ENCODE measurements at places on chromosomes 1 and 21.

DNA sequence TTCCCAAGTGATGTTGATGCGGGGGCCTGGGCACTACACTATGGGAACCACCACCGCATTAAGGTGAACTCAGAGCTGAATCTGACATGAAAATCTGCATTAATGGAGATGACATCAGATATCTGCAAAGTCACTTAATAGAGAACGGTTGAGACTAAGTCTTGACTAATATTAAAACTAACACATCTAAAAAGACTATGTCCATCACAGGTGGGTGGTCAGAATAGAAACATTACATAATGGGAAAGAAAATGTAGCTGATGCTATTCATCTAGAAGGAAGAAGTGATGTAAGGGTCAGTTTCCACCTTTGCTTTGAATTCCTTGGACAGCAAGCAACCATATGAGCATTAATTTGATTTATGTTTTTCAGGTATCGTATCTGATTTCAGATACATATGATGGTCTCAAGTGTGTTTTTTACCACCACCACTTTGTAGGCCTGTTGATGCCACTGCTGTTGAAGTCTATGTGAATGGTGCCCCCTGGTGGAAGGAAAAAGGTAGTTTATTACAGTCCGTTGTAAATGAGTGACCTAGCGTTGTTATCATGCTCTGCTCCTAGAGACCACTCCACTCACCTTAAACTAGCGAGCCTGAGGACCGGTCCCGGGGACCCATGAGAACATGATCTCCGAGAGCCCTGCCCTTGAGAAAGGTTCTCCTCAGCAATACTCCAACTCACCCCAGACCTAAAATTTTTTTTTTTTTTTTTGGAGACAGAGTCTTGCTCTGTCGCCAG is 73.5 kb downstream of the BACH1 start:
- peak; percentile 46 for DNase-seq

DNA sequence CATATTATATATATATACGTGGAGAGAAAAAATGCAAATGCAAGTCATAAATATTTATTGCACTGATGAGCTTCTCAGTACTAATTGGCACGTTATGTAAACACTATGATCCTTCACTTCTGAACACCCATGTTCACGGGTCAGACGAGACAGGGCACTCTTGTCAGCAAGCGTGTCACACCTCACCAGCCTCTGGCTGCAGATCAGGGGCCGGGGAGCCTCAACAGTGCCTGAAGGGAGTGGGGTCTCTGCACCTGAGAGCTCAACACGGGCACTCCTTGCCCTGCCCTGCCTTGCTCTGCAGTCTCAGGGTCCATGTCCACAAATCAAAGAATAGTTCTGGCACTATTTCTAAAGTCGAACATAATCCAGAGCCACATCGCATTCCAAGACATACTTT is 409 bp upstream of the HIVEP3 start:
- DNase-seq: no peak

DNA sequence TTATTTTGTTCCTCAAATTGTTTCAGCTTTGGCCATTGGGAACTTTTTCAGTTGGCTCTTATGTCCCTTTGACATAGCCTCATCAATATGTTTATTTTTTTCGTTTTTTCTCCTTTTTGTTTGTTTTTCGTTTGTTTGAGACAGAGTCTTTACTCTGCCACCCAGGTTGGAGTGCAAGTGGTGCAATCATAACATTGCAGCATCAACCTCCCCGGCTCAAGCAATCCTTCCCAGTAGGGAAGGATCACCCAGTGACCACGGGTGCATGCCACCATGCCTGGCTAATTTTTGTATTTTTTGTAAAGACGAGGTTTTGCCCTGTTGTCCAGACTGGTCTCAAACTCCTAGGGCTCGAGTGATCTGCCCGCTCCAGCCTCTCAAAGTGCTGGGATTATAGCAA is 8.1 kb downstream of the POLR3GL start:
- DNase-seq: no peak

- no peak for DNase-seq
These were observed 538.1 kb upstream of the ZRANB2 start for GRCh38 chr1:71618766-71619530.

DNA sequence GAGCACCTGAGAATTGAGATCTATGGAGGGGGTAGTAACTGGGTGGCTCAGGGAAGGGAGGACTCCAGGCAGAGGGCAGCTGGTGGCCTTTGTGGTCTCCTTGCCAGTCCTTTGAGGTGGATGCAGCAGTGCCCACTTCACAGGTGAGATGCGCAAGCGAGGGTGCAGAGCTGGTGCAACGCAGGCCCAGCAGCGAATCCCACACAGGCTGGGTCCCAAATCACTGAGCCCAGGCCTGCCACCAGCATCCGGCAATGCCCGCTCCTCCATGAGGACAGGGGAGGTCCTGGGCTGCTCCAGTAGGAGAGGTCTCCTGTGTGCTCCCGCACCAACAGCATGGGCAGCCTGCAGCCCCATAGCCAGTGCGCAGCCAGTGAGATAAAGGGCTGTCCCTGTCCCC is 318.0 kb downstream of the PCP4 start:
- DNase-seq: no peak

- DNase-seq: peak; percentile 61
These were observed 4.7 kb upstream of the ECE1 start for GRCh38 chr1:21295002-21295401.

- no peak for DNase-seq
These were observed 40.3 kb downstream of the RAP1GAP start for GRCh38 chr1:21628798-21629393.

GRCh38 chr21:33249331-33250002 is 16.7 kb upstream of the IL10RB start:
- DNase-seq: no peak

DNA sequence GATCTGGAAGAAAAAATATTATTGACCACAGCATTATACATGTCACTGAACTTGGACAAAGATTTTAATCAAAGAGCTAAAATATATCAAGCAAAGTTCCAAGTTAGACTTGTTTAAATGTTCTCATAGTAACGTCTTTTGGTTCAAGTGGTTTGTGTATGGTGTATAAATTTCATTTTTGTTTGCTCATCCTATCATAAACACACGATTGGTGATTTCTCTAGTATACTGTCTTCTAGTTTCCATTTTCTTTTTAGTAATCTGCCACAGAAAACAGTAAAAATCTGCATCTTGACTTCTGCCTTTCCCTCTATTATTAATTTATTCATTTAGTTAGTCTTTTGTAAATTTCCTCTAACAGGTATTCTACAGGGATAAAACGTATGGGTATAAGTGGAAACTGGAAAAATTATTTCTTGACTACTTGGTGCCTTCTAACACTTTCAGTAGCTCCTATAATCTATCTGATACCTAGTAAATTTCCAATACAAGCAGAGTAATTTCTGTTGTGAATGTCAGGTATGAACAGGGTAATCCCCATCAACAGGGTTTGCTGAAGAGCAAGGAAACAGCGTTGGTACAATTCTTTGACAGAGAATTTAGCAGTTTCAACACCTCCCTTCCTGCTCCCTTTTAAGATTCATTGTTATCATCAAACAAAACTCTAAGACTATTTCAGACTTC is 268.0 kb downstream of the PTPRC start:
- no peak for DNase-seq

DNA sequence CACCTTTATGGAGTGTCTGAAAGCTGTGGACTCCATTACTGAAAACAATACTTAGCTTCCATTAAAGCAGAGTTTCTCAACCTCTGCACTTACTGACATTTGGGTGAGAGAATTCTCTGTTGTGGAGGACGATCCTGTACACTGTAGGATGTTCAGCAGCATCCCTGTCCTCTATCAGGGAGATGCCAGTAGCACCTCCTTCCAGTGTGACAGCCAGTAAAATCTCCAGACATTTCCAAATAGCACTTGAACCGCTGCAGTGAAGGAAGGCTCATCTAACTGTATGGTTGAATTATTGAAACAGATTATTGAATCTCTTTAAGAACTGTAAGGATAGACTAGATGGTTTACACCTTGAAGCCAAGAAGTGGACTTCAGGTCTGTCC is 3.1 kb downstream of the PRDM2 start:
- no peak for DNase-seq

DNA sequence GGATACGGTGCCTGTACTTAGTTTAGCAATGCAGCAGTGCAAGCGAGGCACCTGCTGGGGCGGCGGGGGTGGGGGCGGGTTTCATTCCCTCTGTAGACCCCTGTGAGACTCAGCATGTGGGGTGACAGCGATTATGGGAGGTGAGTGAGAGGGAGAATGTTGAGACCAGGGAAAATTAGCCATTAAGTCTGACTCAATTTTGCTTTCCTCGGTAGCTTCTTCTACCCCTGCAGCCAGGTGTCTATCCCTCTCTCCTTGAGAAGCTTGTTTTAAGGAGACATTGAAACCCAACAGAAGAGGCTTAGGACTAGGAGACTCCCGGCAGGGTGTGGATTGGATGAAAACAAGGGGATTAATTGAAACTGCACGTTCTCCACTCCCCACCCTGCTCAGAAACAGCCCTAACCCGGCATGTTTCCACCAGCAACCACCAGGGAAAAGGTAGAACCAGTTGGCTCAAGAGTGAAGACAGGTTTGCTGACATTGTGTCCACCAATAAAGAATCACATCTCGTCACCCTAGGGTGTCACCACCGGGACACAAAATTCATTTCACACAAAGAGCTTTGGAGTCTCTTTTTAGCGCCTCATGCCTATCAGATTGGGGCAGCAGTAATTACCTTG is 20.6 kb upstream of the ATF3 start:
- no peak for DNase-seq

DNA sequence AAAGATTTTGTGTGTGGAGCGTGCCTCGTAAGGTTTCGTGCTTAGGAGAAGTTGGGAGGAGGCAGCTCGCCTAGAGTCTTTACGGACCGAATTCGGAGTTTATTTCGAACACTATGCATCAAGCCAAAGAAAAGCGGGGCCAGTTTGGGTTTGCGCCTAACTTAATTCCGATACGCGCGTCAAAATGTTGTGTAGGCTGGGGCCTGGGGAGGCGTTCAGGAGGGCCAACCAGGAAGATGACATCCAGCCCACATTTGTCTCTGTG is 6.4 kb downstream of the FOXD2 start:
- DNase-seq: no peak

GRCh38 chr1:25765136-25765922 is 34.7 kb upstream of the SELENON start:
- DNase-seq: no peak

DNA sequence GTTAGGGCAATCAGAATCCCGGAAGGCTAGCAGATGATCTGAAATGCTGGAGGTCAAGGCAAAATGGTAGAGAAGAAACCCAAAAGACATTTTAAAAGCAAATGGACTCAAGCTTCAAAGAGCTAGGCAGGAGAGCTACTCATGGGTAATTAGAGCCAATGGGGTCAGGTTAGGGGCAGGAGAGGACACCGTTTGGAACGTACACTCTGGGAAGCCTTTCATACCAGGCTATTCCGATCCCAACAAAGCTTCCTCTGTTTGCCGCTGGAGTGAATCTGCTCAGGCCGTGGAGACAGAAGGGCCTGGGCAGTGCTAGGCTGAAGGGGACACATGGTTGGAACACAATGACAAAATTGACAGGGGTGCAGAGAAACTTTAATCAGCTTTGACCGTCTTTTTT is 346.6 kb downstream of the RPS6KC1 start:
- no peak for DNase-seq

DNA sequence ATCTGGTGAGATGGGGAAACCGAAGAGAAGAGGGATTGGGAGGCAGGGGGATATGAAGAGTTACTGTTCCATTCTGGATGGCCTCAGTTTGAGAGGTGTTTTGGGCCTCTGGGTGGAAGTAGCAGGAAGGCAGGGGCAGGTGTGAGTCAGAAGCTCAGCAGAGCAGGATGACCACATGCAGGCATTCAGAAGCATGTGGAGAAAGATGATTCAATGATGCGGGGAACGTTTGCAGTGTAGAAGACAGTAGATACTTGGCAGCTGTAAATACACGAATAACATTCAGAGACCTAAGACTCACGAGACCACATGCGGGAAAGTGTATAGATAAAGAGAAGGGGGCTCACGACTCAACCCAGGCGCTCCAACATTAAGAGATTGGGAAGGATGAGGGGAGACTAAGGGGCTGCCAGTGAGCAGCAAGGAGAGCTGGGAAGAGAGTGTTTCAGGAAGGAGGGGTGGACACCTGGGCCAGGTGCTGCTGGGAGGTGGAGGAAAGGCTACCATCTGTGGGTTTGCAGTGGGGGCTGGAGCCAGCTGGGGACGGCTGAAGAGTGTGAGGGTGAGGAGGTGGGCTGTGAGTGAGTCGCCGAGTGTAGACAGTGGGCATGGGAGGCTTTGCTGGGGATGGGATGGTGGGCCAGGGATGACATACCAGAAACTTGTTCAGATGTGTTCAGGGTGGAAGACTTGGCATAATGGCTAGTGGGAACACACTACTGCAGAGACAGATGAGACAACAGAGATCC is 5.8 kb upstream of the EPS8L3 start:
- no peak for DNase-seq

DNA sequence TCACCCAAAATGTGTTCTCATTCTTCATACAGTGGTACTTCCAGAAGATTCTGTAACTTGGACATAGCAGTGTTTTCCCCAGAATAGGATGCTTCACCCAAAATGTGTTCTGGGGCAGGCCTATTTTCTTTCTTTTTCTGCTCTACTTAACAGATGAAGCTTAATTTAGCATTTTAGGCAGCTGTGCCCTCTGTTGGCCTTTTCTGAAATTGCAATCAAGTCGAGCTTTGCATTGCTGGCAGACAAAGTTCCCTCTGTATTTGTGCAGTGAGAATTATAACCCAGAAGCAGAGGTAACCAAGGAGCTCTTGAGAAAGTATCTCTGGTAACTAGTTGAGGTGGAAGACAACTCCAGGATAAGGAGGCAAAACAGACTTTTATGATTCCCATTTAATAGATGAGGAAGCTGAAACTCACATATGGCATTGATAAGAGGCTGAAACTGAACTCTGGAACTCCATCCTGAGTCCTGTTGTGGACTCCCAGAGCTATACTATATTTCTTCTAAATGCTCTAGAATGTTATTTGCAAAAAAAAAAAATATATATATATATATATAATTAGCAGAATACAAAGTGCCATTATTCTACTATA is 50.3 kb upstream of the L1TD1 start:
- DNase-seq: peak; percentile 48

GRCh38 chr1:34984793-34985608 is at the start of gene TMEM35B:
Gene TMEM35B, minus strand, starts transcription at chr1:34985347. Its CDS starts 42 bp downstream, at chr1:34985305.
- peak; percentile 78 for DNase-seq

DNA sequence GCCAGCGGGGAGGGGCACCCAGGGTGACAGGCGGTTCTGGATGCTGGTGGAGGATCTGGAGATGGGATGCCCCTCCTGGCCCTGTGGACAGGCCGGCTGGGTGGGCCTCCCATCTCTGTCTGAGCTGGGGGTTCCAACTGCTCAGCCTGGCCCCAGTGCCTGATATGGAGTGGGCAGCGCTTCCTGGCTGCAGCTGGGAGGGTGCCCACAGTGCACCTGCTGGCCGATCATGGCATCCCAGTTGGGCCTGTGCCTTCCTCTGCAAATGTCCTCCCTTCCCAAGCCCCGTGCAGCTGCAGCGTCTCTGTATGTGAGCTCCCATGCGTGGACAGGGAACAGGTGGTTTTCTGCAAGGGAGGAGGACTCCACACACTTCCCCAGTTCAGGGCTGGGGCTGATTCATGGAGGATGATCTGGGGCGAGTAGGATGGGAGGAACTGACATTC is 2.1 kb downstream of the PFKL start:
- no peak for DNase-seq

DNA sequence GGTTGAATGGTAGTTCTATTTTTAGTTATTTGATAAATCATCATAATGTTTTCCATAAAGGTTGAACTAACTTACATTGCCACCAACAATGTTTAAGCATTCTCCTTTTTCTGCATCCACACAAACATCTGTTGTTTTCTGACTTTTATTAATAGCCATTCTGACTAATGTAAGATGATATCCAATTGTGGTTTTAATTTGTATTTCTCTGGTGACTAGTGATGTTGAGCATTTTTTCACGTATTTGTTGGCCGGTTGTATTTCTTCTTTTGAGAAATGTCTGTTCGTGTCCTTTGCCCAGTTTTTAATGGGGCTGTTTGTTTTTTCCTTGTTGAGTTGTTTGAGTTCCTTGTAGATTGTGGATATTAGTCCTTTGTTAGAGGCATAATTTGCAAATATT is 24.6 kb upstream of the SLC35F3 start:
- DNase-seq: no peak
